EL (cell line): ENCODE measurements at places on chromosomes 4 and X.
A peak's percentile ranks its signal among the peaks of the same experiment; 100 is the strongest.

DNA sequence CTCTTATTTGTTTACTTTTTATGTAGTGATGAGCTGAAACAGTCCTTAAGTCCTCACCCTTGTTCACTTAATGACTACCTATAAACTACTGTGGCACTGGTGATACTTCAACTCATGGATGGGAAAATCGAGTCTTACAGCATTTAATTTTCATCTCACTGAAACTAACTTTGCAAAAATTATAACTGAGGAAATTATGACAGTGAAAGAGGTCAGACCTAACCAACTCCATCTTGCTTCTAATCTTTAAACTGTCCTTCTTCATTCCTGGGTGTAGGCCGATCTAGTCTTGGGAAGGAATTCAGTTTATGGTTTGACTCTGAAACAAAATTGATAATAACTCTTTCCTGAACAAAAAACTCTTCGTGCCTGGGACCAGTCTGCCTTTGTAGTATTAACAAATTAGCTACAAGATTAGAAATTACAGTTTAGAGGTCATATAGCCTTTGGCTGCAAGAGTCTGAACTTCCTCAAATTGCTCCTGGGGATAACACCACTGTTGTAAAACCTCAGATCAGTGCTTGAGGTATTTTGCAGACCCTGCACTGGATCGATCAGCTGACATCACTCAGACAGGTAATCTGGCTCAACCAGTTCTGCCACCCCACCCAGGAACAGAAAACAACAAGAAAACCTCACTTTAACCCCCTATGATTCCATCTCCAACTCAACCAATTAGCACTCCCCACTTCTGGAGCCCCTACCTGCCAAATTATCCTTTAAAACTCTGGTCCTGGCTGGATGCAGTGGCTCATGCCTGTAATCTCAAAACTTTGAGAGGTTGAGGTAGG is 995.7 kb upstream of the PRKX start:
- no peak for DNase-seq

GRCh38 chrX:154019061-154019621 is 561 bp downstream of the IRAK1 start:
- peak; percentile 17 for DNase-seq

DNA sequence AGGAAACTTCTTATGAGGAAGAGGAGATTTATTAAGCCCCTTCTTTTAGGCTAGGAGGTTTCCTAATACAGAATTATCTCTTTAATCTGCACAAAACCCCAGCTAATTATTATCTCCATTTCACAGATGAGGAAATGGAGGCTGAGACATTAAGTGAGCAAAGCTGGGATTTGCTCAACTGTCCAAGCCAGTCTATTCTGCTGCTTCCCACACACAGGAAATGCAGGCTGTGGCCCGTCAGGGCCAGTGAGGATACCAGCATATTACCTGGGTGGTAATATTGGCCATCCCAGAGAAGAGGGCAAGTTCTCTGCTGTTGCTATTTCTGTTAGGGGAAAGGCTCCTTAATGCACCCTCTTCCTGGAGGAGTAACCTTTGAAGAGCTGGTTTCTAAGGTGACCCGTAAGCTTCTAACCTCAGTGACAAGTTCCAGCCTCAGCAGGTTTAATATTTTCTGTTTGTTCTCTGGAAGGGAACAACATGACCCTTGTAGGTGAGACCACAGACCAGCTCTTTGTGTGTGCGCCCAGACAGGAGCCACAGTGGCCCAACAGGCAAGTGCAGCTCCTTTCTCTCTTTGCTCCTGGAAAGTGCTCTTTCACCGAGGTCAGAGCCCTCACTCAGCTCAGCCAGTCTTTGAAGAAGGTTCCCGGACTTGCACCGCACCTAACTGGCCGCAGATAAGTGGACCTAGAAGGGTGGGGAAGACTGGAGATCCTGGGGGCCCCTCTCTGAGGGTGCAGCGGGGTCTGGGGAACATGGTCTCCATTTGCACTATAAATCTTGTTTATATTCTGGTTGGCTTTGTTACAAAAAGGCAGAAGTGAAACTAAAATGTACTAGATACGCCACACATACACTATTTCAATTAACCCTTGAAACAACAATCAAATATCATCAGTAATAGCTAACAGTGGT is 35.5 kb downstream of the TBC1D9 start:
- no peak for DNase-seq

GRCh38 chr4:111991797-111992196 is 153.5 kb upstream of the FAM241A start:
- peak; percentile 17 for DNase-seq

- DNase-seq = no peak
Measured at GRCh38 chr4:111712093-111712677, 433.1 kb upstream of the FAM241A start.

DNA sequence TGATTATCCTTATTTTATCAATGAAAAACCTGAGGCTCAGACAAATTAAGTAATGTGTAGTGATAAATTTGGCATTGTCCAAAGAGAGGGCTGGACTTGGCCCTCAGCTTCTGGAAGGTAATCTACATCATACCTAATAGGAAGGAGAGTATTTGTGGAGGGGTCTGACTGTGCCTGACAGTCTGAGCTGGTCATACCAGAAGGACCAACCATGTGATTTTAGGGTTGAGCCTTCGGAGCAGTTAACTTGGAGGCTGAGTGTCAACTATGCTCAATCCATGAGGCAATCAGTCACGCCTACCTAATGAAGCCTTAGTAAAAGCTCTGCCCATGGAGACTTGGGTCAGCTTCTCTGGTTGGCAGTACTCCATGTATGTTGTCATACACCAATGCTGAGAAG is 136.4 kb downstream of the CPE start:
- no peak for DNase-seq

DNA sequence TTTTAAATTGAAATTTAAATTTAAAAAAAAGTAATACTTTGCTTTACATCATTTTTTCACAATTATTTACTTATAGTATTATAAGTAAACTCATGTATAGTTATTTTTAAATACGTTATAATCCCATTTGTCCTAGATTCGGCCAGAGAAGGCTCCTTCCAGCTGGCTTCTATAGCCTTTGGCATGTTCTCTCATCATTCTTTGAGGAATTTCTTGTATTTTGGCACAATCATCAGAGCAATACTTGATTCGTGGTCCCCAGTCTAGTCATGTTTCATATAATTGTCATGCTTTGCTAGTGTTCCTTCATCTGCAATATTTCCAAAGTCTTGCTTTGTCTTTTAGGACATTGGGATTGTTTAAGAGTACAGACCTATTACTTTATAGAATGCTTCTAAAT is 1037.9 kb upstream of the AGA start:
- no peak for DNase-seq

DNA sequence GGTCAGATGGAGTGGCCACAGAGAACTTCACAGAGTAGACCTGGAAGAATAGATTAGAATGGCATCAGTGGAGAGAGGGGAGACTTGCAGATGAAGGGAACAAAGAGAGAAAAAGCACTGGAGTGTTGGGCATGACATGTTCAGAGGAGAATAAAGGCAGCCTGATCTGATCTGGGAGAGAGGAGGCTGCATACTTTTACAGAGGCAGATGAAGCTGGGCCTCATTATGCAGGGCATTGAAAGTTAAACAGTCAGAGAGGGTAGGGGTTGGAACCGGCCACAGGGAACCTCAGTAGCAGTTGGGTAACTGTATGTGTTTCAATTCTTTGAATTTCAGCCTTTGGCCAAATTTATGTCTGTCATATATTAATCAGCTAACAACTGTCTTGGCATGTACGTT is 61.2 kb downstream of the SH3BGRL start:
- no peak for DNase-seq

DNA sequence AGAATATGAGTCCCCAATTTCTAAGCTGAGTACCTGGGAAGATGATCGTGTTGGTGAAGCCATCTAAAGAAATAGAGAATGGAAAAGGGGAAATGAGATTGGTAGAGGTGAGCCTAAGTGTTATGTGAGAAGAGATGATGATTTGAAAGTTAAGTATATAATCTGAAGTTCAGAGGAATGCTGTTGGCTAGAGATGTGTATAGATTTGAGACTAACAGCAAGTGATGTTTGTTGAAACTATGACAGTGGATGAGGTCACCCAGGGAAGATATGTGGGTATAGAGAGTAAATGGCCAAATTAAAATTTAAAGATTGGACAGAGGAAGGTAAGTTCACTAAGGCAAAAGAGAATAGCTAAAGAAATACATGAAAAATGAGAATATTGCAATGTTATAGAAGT is 324.2 kb downstream of the MAPK10 start:
- DNase-seq = peak; percentile 46

DNA sequence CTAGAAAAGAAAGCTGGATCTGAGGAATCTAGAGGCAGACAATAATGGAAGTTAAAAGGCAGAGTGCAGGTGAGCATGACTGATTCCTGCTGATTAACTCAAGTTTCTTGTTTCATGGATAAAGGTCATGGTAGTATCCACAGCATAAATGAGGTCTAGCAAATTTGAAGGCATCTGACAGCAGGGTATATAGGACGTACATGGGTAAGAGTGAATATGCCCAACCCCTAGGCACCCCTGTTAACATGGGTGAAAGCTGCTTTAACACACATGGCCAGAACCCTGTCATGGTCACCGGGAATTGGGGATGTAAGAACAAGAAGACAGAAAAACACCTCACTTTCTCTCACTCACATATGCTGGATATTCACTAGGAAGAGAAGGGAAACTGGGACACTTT is 25.0 kb downstream of the NLRP2B start:
- DNase-seq = no peak

DNA sequence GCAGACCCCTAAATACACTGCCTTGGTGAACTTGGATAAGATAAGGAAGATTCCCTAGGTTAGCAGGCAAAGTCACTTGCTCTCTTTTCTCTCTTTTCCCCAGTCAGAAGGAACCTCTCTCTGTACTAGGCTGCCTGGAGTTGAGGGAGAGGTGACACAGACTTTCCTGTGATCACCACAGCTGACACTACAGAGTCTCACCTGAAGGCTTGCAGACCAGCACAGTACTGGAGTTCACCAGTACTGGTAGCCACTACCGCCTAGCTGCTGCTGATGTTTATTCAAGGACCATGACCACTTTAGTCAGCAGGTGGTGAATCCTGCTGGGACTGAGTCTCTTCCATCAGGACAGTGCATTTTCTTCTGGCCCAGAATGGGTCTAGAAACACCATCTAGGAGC is 63.3 kb downstream of the PTPN13 start:
- DNase-seq = no peak

DNA sequence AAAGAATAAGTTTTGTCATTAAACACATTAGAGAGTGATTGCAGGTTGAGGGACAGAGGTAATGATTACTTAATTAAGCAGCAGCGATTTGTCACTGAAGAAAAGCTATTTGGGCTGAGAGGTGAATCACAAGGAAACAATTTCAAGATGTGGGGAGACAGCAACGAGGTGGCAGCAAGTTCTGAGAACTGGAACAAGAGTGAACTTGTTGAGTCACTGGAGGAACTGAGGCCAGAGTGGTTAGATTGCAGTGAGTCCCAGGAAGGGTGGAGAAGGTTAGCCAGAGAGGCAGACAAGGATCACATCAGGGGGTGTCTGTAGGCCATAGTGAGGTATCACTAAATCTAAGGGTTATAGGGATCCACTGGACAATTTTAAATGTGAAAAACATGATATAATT is 57.9 kb upstream of the TMPRSS11A start:
- peak; percentile 0 for DNase-seq

DNA sequence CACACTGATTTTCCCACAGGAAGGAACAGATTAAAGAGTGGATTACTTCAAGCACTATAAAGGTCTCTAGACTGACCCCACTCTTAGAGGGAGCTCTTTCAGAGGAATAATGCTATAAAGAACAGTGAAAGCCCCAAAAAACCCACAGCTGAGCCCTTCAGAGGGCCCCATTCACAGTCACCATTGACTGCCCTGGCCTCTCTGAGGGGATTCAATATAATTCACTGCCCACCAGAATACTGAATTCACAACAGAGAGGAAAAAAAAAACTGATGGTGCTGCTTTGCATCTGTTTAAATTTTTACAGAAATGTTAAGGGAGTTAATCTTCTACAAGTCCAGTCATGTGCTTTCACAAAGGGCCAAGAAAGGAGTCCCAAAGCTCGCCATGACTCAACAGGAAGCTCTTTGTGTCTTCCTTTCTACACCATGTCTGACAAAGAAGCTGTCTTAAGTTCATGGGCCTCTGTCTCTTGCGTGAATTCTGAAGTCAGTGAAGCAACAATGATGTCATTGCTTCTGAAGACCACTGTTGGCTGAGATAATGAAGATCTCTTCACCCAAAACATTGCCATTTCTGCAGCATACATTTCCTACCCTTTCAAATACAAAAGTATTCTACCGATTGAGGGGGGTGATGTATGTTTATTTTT is 174.9 kb downstream of the ADAMTS3 start:
- no peak for DNase-seq

DNA sequence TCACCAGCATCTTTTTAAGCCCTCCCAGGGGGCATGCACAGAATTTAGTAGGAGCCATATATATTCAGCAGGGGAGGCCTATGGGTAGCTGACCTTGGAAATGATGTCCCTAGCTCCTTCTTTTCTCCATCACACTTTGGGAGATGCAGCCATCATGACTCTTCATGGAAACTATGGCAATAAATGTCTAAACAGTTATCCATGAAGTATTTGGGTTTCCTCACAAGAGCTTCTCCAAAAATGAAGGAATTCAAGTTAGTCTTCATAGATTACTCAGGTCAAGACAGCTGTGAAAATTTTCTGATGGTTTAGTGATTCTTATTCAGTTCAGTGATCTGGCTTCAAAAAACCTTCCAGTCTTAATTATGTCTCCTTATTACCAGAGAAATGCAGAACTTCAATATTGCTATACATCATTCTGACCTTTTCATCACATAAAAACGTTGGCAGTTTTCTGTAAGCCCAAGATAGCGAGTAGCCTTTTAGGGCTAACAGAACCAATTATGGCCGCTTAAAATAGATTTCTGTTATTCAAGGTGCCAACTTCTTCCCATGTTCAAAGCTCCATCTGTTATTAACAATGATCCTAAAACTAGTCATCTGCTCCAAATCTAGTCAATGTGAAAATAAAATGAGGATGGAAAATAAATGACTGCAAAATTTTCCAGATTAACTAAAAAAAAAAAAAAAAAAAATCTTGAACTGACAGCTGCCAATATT is 52.5 kb downstream of the TMEM156 start:
- no peak for DNase-seq

DNA sequence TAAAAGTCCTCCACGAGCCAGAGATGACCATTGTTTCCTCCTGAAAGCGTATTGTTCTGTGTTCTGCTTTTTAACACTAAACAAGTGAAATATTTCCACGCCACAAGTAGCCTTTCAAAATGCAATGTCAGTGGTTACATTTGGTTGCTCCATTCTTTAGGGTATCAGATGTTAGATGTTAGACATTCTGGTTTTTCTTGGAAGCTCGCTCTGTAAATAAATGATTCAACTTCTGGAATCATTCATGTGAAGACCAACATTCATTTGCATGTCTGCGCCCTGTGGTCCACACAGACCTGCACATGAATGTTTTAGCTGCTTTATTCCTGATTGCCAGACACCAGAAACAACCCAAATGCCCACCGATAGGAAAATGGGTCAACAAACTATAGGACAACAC is 38.0 kb upstream of the HELT start:
- no peak for DNase-seq

- peak; percentile 31 for DNase-seq
Measured at GRCh38 chrX:109360301-109360700, 121.6 kb downstream of the GUCY2F start.

- DNase-seq = peak; percentile 40
Measured at GRCh38 chr4:42104521-42104920, 47.9 kb downstream of the BEND4 start.
